Activated CD4-positive, alpha-beta T cell treated with anti-CD3 and anti-CD28 coated beads for 4 hours (primary cell): ENCODE measurements at places on chromosomes 16 and 17.

- peak; percentile 44 for DNase-seq
These were observed 6.5 kb downstream of the FMNL1 start for GRCh38 chr17:45227926-45228762.

- no peak for DNase-seq
These were observed 23.4 kb downstream of the SLC25A10 start for GRCh38 chr17:81735264-81736102.

- no peak for DNase-seq
These were observed 16.8 kb upstream of the MAPK3 start for GRCh38 chr16:30139583-30140481.

GRCh38 chr16:11597235-11598095 is 10.7 kb upstream of the LITAF start:
- DNase-seq: peak; percentile 14

DNA sequence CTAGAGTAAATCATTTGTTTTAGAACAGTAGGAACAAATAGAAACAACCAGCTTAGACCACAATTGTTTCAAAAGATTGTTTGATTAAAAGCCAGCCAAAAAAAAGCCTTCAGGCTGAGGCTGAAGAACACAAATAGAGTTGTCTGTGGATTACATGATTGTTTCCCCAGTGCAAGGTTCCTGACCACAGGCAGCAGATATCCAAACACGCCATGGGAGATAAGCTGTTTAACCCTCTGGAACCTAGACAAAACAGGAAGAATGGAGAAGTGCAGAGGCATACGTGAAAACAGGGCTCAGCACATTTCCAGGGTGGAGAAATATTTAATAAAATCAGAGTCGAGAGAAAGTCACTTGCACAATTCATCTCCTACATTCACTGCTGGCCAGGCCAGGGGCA is 21.0 kb downstream of the ATPAF2 start:
- DNase-seq: no peak

DNA sequence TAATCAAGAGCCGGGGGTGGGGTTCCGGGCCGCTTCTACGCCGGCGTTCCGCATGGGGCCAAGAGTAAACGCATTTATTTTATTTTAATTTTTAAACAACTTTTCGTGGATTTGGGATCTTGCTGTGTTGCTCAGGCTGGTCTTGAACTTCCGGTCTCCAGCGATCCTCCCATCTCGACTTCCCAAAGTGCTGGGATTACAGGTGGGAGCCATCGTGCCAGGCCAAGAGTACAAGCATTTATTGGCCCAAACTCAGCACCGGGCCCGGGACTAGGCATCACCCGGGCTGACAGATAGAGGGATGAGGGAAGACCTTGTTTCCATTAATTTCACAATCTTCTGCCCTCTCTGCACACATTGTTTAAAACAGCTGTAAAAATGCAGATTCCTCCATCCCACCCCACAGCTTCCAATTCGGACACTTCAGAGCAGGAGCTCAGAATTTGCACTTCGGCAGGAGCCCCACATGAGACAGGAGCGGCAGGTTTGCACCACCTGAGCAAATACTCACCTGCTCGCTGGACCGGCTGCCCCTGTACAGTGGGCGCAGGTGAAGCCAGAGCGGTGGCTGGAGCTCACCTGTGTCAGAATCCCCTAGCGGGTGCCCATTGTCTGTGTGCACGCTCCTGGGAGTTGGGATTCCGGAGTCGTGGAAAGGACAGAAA is 663 bp upstream of the GINS2 start:
- DNase-seq: no peak

DNA sequence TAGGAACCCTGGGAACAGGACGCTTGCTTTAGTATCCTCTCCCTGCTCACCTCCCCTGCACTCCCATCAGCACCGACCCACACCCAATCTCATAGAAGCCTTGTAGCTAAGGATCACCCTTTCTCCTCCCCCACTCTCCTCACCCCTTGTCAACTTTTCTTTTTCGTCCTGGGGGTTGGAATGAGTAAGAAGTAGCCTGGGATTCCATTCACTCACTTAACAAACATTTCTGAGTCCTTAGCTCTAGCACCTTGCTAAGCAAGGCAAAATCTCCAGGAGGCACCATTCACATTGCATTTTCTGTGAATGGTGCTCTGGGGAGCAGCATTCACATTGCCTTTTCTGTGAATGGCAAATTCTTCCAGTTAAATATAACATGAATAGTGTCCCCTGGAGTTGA is 1.1 kb upstream of the PGAP3 start:
- no peak for DNase-seq

DNA sequence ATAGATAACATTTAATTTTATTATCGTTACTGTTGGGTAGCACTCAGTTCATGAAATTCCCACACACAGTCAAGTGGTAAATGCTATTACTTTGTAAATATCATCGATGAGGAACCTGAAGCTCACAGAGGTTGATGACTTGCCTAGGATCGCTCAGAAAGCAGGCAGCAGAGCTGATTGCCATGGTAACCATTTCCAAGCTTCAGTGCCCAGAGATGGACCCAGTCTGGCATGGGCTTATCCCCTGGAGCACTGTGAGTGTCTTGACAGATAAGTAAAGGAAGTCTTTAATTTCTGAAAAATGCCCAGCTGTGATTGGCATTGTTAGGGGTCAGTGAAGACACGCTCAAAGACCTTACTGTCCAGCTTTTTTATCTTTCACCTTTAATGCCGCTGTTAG is 95.0 kb downstream of the PRKCB start:
- no peak for DNase-seq

GRCh38 chr17:2266045-2266864 is 37.3 kb downstream of the SMG6 start:
- peak; percentile 87 for DNase-seq

DNA sequence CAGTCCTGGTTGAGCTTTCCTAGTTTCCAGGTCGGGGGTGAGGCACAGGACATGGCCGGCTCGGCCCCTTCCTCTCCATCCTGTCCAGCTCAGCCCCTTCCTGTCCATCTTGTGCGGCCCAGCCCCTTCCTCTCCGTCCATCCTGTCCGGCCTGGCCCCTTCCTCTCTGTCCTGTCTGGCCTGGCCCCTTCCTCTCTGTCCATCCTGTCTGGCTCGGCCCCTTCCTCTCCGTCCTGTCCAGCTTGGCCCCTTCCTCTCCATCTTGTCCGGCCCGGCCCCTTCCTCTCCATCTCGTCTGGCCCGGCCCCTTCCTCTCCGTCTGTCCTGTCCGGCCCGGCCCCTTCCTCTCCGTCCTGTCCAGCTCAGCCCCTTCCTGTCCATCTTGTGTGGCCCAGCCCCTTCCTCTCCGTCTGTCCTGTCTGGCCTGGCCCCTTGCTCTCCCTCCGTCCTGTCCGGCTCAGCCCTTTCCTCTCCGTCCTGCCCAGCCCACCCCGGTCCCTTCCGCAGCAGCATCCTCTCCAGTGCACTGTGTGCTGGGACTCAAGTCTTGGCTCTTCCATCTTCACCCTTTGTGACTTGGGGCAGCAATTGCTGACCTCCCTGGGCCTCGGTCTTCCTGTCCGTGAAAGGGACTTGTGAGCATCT is 5.5 kb upstream of the ZNF750 start:
- no peak for DNase-seq

GRCh38 chr16:15482068-15482747 is 47.8 kb downstream of the BMERB1 start:
- peak; percentile 44 for DNase-seq

- DNase-seq: no peak
These were observed 15.7 kb downstream of the IGFBP4 start for GRCh38 chr17:40458851-40459482.

DNA sequence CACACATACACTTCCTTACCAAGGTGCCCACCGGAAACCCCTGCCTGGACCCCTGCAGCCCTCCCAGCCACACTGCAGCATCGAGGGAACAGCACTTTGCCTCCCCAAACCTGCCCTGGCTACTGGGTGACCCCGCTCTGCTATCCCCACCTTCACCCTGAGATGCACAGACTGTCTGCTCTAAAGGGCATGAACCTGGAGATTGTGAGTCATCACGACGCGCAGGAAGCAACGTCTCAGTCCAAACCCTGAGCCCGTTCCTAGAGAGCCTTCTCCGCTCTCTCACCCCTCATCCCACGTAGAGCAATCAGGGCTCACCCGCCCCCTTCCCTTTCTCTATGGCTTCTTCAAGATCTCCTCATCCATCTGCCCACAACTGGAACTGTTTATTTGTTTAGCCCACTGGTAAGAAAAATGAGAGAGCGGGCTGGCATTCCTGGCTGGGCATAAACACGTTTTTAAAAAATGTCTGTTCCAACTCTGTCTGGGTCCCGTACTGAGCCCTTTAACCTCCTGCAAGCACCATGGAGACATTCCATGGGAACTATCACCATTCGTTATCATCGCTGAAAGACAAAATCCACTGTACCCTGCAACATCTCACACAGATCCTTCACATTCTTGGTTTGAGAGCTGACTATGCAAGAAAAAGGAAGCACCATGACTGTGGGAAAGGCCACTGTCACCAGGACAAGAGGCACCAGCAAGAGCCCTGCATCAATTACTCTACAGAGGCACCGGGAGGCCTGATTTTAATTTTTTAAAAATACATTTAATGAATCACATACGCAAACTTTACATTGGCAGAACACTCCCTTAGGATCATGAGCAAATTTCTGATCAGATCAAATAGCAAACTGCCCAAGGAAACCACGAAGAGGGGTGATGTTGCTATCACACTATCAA is 28.2 kb downstream of the ZFHX3 start:
- DNase-seq: no peak

DNA sequence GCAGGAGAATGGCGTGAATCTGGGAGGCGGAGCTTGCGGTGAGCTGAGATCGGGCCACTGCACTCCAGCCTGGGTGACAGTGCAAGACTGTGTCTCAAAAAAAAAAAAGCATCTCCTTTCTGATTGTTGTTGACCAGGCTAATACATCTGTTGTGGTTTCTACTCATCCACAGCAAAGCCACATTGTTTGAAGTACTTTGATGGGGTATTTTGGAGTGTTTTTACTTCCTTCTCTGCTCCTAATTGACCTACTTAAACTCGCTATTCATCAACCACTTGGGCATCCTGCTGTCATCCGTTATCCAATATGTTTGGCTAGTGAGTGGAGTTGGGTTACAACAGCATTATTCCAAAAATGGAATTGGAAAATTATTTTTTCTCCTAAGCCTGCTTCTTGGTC is 3.5 kb upstream of the CDC27 start:
- DNase-seq: no peak

- DNase-seq: peak; percentile 40
These were observed 955 bp downstream of the ACLY start for GRCh38 chr17:41917679-41918313.

DNA sequence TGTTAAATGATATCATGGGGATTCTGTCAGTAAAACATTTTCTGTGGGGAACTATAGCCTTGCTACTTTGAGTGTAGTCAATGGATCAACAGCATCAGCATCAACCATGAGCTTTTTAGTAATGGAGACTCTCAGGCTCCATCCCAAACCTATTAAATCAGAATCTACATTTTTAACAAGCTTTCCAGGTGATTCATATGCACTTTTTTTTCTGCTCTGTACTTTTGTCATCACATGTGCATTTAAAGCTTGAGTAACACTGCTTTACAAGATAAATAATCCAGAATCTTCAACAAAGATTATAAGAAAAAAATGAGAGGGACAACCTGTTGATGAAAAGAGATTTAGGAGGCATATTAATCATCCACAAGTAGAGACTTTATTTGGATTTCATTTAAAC is 23.5 kb downstream of the NUP93 start:
- no peak for DNase-seq

GRCh38 chr16:85862476-85863383 is 36.2 kb upstream of the IRF8 start:
- DNase-seq: no peak

DNA sequence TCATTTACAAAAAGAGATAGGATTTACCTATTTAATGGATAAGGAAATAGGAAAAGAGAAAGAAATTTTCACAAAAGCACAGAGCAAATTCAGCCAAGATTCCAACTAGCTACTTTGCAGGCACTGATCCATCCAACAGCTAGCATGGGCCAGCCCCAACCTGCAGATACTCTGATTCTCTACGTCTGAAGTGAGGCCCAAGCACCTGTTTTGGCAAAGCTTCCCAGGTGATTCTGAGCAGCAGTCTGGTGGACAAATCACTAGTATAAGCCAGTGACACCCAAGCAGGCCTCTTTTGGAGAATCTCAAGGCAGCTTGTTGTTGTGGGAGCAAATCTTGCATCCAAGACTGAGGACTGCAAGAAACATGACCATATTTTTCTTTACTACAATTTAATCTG is 20.9 kb upstream of the CALB2 start:
- no peak for DNase-seq
